ENCODE measurements at places on chromosomes 16 and 17. TPM values are rescaled to one million over a fixed set of nuclear protein-coding genes. Genes with fewer than 3 reads are reported as not detected.
A peak's percentile ranks its signal among the peaks of the same experiment; 100 is the strongest.

Gene GINS2
- 0.29 TPM for total RNA-seq

DNA sequence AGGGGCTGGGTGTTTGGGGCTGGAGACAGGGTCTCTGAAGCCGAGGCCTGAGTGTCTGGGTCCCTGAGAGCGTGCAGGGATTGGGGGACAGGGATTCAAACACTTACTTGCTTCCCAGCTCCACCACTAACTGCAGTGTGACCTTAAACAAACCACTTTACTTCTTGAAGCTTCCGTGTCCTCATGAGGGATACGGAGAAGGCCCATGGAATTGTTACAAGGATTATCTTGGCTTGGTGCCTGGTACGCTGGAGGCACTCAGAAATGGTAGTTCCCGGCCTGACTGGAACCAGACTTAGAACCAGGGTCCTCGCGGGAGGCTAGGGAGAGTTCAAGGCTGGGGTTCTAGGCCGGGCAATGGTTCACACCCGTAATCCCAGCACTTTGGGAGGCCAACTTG, 2.9 kb upstream of the CXCL16 start:
- no peak for DNase-seq

GRCh38 chr17:64331931-64332493, 58.6 kb downstream of the PECAM1 start:
- DNase-seq, result peak; percentile 30

GRCh38 chr17:10290041-10290440, 82.8 kb downstream of the MYH13 start:
- DNase-seq, result peak; percentile 2

- no peak for DNase-seq
Observed at GRCh38 chr17:33902901-33903449, 352.1 kb upstream of the CCL2 start.

Gene HOXB13
- total RNA-seq, result not detected

- DNase-seq, result no peak
Observed at GRCh38 chr17:81052199-81052997, 17.4 kb downstream of the BAIAP2 start.

- DNase-seq, result no peak
Observed at GRCh38 chr17:40112718-40113109, 9.1 kb upstream of the MSL1 start.

DNA sequence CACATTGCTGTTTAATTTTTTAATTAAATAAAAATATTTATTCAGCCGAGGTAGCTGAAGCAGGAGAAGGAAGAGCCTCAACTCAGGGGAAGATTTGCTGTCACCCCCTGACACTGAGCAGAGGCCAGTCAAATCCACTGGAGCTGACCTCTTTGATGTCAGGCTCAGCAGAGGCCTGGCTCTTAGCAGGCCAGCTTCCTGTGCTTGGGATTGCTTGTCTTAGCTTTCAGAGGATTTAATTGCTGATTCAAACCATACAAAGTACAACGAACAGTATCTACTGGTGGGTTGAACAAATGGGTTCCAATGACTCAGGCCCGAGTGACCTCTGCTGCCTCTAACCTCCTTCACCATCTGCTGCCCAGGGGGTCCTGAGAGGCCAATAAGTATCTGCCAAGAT, 417.0 kb upstream of the HSBP1 start:
- no peak for DNase-seq

- DNase-seq, result no peak
Observed at GRCh38 chr17:48571024-48571818, 6.9 kb downstream of the HOXB4 start.

Gene SDR42E2
- total RNA-seq, result not detected

DNA sequence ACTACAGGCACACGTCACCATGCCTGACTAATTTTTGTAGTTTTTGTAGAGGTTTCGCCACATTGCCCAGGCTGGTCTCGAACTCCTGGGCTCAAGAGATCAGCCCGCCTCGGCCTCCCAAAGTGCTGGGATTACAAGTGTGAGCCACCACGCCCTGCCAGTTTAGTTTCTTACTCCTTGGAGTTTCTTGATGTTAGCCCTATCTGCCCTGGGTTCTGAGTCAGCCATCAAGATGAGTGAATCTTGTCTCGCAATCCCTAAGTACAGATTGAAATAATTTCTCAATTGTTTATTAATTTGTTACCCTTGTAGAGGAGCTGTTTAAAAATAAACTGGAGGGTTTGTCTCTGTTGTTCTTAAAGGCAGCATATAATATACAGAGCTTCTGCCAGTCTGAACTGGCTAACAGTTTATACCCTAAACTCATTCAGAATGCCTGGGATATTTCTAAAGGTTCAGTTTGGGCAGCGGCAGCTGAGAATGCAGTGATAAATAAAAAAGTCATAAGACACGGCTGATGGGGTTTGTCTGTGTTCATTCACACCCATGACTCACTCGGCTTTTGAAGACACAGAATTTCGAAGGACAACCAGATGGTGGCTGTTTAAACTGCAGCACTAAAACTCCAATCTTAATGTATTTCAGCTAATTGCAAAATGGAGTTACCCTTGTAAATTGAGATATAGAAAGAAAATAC, 39.6 kb downstream of the GPRC5B start:
- DNase-seq, result no peak

DNA sequence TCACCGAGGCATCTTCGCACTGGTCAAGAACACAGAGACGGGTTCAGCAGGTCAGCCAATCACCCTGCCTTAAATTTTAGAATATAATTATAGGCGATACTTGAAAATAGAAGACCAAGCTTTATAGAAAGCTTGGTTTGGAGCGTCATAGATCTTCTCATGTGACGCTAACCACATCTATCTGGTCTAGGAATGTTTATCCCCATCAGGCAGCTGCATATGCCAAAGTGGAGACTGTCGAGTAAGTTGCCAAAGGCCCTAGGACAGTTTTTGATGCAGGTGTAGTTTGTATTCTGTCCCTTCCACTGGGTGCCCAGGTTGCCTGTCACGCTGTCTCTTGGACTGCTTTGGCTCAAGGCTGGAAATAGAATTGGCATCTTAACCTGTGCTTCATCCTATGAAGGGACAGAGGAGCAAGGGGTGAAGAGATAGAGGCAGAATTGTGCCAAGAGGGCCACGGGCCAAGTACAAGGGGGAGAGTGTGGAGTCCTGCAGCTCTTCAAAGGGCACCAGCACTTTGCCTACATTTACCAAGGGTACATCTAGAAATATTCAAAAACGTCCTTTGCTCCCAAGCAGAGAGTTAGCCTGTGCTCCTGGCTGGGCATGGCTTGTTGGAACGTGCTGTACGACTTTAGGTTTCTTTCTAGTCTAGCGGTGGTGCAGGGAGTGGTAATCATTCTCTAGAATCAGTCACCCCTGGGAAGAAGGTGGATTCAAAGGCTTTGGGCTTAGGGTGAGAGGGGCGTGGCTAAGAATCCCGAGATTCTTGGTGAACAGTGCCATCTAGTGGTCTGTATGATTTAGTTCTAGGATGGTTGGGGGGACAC, 5.3 kb upstream of the WIPI1 start:
- peak; percentile 82 for DNase-seq

GRCh38 chr17:69143151-69143550, 1.5 kb upstream of the ABCA6 start:
- no peak for DNase-seq

GRCh38 chr16:81786321-81786720, 7.2 kb downstream of the PLCG2 start:
- DNase-seq, result no peak

Gene TRPV3
- total RNA-seq, result 1.0 TPM

Gene CHST4
- total RNA-seq, result not detected

Gene CACNG1
- not detected for total RNA-seq

GRCh38 chr16:85931596-85932402, 32.8 kb downstream of the IRF8 start:
- DNase-seq, result peak; percentile 81

DNA sequence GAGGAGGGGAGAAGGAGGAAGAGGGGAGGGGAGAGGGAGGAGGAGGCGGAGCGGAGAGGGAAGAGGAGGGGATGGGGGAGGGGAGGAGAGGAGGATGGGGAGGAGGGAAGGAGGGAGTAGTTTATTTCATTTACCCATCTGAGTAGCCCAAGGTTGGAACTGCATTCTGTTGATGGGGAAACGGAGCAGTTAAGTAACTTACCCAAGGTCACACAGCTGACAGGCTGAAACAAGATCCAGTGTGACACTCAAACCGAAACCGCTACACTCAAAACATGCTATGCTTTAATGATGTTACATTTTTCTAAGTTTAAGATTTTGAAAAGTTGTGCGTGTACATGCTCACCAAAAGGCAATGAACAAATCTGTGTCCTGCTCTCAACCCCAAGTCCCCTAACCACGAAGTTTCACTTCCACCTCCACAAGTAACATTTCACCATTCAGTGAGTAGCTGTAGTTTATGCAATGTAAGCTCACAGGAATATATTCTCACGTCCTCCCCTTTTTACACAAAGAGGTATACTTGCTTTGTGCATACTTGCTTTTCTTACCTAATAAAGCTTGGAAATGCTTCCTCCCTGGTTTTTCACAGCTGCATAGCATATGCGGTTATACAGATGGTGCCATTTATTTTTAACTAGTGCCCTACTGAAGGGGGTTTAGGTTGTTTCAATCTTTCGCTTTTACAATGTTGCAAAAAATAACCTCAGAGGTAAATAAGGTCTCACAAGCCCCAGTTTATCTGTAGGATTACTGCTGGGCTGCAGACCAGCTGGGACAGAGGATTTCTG, 275.3 kb downstream of the PARN start:
- DNase-seq, result no peak

GRCh38 chr17:27239046-27239445, 54.9 kb upstream of the WSB1 start:
- no peak for DNase-seq

Gene NUBP2
- 47.3 TPM for total RNA-seq

Gene C17orf50
- not detected for total RNA-seq

DNA sequence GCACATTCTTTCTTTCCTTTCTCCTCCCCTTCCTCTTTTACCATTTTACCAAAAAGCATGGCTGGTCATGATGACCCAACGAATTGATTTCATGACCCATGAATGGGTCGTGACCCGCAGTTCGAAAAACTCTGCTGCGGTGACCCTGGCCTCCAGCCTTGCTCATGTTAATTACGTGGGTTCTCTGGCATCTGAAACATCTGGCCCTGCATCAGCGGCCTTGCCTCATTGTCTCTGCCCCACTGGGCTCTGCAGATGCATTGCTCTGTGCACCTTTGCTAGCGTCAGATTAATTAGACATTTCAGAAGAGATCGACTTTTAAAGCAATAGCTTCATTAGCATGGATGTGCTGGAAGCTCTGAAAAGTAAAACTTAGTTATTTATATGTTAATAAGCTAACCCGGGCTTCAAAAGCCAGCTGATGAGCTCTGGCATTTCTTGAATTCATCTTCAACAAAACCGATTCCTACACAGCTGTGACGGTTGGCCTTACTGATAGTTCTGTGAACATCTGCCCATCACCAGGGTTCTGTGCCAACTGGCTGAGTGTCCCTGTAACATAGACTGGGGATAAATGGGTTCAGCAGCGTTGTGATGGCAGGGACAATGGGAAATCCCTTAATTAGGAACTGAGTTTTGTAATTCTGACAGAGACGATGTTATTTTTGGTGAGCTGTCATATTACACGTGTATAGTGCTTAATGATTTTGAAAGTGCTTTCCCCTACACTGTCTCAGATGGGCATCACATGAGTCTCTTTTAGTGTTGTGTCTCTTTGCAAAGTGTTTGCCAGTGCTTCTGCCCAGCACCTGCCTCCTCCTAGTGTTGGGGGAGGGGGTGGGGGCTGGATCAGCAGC, 225.9 kb upstream of the EEF2KMT start:
- DNase-seq, result no peak

Gene HS3ST4
- total RNA-seq, result not detected
